Cerebellar nuclear complex (tissue), 1 donor: ENCODE measurements at places on chromosomes 16 and 17.

GRCh38 chr16:87563022-87563421 lies 39.3 kb upstream of the JPH3 start:
- DNase-seq, result no peak

DNA sequence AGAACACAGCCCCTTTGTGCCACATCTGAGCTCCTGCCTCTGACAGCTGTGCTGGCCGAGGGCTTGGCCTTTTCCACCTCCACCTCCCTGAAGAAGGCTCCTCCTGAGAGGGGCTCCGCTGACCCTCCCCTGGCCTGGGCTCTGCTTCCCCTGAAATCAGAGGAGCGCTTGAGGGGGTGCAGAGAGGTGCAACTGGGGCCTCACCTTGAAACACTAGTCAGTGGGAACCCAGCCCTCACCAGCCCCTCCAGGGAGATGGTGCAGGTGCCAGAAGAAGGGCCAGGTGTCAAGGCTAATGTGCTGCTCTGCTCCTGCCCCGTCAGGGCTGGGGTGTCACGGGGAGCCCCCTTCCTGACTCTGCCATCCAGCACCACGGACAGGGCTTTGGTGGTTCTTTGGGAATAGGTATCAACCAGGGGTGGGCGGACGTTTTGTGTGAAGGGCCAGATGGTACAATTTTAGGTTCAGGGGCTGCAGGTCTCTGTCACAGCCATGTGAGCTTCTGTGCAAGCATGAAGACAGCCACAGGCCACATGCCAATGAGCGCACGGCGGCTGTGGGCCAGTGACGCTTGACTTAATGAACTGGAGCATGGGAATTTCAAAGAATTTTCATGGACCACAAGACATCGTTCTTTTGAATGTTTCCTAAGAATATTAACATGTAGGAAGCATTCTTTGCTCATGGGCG lies 2.1 kb upstream of the ZG16B start:
- DNase-seq, result no peak

GRCh38 chr17:75673487-75673886 lies 6.3 kb downstream of the SAP30BP start:
- no peak for DNase-seq

DNA sequence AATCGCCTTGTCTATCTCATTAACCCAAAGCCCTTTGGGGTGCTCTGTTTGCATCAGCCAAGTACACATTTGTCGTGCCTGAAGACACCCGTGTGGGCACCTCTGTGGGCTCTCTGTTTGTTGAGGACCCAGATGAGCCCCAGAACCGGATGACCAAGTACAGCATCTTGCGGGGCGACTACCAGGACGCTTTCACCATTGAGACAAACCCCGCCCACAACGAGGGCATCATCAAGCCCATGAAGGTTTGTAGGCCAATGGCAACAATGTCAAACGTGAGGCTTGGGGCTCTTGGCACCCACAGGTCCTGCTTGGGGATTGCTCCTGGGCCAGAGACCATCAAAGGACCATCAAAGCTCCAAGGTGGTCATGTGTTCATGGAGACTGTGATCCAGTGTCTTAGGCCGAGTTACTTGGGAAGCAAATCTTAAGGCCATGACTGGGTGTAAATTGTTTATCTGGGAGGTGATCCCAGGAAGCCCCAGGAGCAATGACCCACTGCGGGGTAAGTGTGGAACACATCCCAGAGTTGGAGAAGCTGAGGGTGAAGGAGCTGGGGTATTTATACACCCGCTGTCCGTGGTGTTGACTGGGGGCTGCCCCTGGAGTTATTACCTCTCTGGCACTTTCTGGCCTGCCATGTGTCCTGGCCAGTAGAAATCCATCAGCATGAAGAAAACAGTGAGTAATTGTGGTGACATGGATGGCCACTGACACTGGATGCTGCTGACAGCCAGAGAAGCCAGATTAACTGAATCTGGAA lies 24.0 kb downstream of the CDH5 start:
- no peak for DNase-seq

DNA sequence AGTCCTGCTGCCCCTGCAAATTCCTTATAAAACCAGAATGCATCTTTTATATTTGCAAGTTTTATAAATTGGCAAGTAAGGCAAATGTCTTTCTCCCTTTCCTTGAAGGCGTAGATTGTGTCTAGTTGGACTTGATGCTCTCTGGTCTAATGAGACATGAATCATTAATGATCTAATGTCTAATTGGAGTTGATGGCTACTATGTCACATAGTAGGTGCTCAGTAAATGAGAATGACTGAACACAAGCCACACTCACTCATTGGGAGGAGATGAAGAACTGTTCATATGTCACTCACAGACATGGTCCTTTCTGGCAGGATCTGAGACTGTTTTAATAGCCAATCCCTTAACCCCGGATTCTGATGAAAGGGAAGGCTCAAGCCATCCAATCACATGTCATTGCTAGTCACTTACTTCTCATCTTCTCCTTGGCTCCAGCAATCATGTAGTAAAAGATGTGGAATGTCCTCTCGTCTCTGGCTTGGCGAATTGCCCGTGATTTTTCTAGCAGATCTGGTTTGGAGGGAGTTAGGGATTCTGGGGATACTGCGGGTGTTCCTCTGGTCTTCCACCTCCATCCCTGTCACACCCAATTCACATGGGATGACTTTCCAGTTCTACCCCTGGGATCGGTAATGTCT lies 81.0 kb downstream of the MYH11 start:
- DNase-seq, result no peak

DNA sequence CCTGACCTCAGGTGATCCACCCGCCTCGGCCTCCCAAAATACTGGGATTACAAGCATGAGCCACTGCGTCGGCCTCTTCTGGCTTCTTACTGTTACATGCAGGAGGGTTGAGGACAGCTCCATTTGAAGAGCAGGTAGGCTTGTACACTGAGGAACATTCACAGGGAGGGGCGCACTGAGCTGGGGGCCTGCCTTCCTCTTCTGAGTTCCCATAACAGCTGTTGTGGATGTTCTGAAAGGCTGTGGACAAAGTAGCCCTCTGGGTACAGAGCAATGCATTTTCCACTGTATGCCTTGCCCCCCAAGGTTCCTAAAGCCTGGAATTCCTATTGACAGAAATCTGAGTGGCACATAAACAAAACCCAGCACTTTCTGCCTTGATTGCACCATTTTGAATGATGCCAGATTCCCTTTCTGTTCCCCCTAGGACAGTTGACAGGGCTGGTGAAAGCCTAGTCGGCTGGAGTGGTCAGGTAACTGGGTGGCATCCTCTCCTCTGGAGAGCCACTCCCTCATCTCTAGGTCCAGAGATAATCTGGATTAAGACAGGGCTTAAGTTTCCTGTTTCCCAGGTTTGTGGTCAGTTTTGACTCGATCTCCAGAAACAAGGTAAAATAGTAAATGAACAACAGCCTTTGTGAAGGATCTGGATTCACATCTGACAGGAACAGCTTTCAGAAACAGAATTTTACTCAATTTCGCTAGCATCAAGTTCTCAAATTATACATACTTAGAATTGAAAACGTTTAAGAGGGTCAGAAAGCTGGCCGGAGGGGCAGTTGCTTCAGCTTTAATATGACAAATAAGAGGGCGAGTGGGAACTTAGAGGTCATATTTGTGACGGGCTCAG lies 1.3 kb upstream of the CDK5R1 start:
- DNase-seq, result no peak

GRCh38 chr17:12342161-12342560 lies 321.5 kb downstream of the MAP2K4 start:
- no peak for DNase-seq

DNA sequence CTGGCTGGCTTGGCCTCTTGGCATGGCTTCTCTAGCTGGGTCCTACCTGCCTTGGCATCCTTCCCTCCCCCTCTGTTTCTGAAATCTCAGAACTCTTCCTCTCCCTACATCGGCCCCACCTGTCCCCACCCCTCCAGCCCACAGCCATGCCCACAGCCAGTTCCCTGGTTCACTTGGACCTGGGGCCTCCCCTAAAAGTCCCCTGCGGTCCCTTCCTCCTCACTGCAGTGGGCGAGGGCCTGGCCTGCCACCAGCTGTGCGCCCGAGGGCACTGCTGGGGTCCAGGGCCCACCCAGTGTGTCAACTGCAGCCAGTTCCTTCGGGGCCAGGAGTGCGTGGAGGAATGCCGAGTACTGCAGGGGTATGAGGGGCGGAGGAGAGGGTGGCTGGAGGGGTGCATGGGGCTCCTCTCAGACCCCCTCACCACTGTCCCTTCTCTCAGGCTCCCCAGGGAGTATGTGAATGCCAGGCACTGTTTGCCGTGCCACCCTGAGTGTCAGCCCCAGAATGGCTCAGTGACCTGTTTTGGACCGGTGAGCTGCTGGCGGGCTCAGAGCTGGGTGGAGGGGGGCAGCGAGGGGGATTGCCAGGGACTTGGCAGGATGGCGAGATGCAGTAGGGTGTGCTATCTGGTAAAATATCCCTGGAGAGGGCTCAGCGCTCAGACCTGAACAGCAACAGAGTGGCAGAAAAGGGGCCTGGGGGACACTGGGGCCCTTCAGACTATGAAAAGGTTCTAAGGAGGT lies 14.1 kb downstream of the MIEN1 start:
- DNase-seq, result no peak

DNA sequence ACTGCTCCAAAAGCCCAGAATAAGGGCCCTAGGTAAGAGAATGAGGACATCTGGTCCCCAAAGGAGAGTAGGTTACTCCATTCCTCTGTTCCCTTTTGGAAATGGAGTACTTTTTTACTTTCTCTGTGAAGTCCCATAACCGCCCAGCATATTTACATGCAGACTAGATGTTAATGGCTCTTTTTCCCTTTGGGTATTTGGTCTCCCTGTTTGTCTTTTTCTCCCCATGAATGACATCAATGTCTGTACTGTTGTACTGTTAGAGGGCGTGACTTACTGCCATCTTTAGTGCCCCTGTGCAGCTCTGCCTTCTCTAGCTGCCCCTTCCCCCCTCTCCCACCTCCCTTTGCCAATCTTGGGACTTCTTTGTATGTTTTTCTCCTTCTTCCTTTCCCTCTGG lies 19.0 kb downstream of the GPR179 start:
- DNase-seq, result no peak

- no peak for DNase-seq
These were observed 23.7 kb downstream of the FAM20A start for GRCh38 chr17:68577497-68577821.

DNA sequence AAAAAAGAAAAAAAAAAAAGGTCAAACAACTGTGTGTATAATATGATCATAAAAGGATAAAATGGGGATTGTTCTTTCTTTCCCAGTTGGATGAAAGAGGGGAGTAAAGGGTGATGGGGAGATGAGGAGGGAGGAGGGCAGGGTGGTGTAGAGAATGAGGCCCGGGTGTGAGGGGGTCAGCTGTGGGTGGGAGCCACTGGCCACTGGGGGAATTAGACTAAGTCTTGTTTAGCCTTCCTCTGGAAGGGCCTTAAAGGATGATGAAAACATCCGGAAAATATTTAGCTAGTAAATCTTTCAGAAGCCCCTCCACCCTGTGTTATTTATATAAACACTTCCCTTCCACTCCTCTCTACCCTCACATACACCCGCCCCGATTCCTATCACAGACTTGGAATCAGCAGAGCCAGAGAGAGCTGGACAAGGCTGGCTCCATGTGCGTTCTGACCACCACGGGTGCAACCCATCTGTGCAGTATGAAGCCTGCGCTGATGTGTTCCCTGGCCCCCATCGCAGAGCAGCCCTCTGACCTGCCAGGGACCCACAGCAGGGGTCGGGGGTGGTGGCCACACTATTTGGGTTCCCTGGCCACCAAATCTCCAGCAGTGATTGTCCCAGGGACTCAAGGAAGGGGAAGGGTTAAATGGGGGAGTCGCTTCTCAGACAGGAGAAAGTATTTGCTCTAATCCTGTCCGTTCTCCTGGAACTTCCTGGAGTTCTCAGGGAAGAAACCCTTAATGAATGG lies 72.7 kb downstream of the GAS7 start:
- no peak for DNase-seq

- DNase-seq, result no peak
These were observed 6.2 kb upstream of the SPNS3 start for GRCh38 chr17:4427505-4427904.
